ENCODE measurements at places on chromosomes 2 and 18.

DNA sequence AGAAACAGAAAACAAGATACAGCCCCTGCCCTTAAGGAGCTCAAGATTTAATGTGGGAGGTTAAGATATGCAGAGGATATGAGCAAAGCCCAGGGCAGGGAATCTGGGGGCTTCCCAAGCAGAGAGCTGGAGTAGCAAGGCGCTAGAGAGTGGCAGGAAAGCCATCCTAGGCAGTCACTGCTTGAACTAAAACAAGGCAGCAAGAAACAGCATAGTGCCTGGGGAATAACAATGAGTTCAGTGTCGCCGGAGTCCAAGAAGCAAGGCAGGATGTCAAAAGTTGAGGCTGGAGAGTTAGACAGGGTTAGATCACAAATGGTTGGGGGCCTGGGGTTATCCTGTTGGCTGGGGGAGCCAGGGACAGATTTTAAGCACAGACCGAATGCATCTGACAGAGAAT lies 24.6 kb downstream of the CDH2 start:
- no peak for DNase-seq

DNA sequence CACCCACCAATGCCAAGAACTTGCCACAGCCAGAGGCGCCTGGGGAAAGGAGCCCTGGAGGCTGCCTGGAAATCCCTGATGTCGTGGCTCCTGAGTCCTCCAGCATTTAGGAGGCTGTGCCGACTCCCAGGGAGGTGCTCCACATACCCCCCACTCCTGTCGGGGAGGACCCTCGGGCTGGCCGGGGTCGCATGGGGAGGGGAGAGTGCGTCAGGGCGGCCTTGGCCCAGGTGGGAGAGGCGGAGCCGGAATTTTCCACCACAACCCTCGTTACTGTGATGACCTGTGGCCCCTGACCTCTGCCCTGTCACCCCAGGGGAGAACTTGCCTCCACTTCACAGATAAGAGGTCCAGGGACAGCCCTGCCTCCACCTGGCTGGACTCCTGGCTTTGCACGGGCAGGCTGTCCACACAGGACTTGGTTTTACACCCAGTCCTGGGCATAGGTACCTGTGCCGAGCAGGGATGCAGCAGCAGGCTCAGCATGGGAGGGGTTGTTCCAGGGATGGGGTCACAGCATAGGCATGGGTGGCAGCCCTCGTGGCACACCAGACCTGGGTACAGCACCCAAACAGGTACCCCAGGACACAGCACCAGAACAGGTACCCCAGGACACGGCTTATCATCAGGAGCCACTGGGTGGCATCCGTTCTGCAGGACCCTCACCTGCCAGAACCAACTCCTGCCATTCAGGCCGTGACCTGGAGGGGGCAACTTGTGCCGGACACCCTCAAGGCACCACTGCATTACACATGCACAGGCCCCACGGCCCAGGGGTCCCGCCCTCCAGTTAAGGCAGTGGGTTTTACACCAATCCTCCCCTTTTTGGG lies 12.3 kb upstream of the AGXT start:
- no peak for DNase-seq

GRCh38 chr2:218238887-218239286 lies 21.9 kb downstream of the ARPC2 start:
- no peak for DNase-seq

GRCh38 chr2:207156451-207157161 lies 9.1 kb downstream of the KLF7 start:
- DNase-seq: no peak

- peak; percentile 59 for DNase-seq
Observed at GRCh38 chr2:144430722-144431391, 89.1 kb downstream of the ZEB2 start.

GRCh38 chr2:200693836-200694470 lies 108.1 kb downstream of the AOX1 start:
- no peak for DNase-seq

GRCh38 chr18:57785751-57786437 lies 17.2 kb downstream of the ATP8B1 start:
- no peak for DNase-seq

- no peak for DNase-seq
Observed at GRCh38 chr18:7990670-7991069, 423.6 kb downstream of the PTPRM start.

DNA sequence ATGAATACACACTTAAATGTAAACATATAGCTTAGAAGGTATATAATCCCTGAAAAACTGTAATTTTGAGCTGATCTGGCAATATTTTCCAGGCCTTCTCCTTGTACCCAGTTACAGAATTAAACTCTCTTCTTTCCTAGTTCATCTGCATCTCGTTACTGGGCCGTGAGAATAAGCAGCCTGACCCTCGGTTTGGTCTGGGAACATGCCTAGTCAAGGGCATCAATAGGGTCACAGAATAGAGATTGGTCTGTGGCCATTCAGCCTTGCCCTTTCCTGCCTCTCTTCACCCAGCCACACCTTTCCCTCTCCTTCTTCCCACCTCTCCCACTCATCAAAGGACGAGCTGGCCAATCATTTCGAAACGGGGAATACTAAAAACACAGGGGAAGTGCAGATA lies 27.3 kb downstream of the SULT1C2 start:
- no peak for DNase-seq

DNA sequence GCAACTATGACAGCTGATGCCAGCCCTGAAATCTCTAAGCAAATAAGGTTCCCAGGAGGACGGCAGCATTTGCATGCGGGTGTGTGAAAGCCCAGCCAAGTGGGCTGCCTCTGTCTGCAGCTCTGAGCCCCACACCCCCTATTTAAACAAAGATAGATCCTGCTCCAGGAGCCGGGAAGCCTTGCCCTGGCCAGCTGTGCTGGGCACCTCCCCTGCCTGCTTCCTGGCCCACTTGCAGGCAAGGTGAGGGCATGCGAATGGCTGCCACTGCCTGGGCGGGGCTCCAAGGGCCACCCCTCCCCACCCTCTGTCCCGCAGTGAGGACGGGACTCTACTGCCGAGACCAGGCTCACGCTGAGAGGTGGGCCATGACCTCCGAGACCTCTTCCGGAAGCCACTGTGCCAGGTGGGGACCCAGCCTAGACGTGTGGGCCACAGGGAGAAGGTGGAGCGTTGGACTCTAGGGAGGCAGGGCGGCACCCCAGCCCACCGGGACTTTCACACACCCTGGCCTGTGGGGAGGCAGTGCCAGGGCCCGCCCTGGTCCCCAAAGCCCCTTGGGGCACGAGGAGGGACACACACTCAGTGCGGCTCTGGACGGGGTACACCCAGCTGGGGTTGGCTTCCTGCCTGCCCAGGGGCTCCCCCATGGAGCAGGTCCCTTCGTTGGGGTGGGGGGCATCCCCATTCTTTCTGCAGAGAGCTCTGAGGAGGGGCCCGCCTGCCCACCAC lies at the start of gene ANO7:
TSS of gene ANO7 (plus strand) at position 317 of the 732 bp plus-strand sequence. CDS start 1,387 bp downstream, outside the sequence.
- no peak for DNase-seq

DNA sequence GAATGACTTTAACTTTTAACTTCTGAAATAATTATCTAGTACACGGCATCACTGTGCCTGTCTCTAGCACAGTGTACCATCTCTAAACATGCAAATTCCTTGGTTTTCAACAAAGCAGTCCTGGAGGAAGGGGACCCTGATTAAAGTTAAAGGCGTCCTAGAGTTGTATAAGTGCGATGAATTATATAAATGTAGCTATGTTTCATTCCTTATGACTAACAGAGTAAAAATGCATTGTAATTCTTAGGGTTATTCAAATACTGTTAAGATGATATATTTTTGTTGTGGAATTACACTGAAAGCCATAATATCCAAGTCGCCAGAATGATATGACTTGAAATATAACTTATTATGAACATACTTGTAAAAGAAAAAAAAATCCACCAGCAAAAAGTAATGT lies 544.9 kb upstream of the LINC00305 start:
- no peak for DNase-seq

DNA sequence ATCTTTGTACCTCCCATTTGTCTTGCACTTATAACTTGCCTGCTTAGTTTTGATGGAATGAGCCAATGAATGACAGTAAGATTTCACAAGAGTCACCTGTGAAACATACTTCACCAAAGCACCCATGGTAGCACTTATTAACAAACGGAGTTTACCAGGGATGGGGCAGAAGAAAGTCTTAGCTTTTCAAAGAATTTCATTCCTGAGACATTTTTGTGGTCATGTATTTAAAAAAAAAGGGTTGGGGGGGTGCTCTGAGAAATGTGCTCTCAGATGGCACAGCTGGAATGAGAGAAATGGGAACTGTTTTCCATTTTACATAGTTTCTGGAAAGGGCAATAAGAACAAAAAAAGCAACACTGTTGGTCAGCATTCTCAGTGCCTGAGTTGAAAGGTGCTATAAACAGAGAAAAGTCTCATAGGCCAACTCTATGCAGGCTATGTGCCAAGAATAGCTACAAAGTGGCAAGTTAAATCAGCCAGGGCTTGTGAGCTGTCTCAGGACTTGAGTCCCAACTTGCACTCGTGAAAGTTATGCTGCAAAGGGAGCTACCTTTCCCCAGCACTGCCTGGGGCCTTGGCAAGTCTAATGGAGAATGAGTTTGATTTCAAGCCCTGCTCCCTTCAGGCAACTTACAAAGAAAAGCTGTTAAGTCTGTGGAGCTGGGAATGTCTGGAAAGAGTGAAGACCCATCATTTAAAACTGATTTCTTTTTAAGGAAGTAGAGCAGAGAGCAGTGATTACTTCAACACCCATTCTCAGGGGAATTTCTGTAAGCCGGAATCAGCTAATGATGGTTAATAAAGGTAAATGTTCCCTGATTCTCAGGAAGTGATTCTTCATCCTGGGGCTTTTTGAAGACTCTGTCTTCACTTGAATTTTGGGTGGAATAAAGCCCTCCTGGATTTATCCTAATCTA lies 170.6 kb downstream of the SLC8A1 start:
- peak; percentile 69 for DNase-seq

DNA sequence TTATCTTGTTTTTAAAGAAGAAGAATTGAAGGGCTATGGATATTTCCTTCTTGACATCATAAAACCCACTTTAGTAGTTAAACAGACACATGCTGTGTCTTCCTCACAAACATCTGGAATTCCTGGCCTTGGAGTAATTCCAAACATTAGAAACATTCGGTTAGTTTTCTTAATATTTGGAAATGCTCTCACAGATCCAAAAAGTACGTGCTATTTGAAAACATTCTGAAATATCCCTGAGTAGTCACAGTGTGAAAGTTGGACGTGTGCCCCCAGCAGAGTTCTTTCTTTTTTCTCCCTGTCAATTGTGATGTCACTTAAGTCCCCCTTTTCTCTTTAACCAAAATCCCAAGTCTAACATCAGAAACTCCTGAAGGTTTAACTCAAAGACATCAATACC lies 91.3 kb downstream of the ANTXR1 start:
- no peak for DNase-seq

DNA sequence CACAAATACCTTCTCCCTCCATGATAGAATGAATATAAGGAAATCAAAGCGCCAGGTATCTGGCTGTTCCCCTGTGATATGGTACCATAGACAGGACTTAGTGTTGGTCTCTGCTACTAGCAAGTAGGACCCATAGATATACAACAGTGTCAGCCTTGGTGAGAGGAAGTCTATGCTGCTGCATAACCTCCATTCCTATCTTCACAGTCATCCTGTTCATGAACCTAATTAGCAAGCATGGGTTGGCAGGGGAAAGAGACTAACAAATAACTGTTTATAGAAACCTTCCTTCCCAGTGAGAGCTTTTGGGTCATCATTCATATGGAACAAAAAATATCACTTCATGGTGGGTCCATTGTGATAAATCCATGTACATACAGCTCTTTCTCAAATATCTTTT lies 188.9 kb upstream of the FAM98A start:
- DNase-seq: no peak

GRCh38 chr18:37546272-37546537 lies 19.4 kb downstream of the CELF4 start:
- no peak for DNase-seq

- no peak for DNase-seq
Observed at GRCh38 chr2:167177196-167177595, 288.9 kb downstream of the XIRP2 start.

DNA sequence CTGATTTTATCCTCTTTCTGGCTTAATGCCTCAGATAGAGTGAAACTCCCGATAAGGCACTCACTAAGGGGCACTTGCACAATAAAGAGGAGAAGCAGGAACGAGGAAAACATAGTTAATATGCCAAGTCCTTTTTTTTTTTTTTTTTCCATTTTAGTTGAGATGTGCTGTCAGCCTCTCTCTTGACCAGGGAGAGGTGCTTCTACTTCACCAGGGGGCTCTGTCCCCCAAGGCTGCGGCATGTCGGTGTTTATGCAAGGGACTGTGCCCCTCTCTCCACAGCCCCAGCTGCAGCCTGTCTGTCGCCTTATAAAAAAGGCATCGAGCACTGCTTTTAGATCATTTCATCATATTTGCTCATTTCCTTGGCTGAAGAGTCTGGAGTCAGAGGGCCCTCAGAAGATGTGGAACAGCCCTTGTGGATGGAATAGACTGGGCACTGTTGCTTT lies 178.1 kb downstream of the SLC8A1 start:
- DNase-seq: peak; percentile 70

DNA sequence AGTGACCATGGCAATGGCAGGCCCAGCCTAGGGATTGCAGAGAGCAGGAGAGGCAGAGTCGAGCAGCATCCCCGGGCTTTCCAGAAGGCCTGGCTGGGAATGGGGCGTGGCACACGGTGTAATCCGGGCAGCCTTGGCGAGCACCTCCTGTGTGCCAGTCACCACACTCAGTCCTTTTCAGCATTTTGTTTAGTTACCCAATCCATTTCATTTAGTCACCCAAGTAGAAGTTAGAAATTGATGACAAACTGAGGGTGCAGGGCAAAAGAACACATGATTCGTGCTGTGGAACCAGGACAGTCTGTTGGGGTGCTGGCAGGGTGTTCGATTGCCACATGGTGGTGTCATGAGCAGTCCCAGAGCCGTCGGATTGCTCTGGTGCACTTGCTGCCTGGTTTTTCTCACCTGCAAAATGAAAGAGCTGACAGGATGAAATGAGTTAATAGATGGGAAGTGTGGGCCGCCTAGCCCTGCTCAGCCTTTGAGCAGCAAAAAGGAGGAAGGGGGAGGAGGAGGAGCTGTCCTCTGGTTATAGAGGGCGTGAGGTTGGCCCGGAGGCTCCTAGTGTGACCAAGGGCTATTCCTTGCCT lies 299.4 kb downstream of the AGAP1 start:
- DNase-seq: peak; percentile 86

GRCh38 chr2:8822218-8822617 lies 15.2 kb downstream of the KIDINS220 start:
- peak; percentile 34 for DNase-seq

DNA sequence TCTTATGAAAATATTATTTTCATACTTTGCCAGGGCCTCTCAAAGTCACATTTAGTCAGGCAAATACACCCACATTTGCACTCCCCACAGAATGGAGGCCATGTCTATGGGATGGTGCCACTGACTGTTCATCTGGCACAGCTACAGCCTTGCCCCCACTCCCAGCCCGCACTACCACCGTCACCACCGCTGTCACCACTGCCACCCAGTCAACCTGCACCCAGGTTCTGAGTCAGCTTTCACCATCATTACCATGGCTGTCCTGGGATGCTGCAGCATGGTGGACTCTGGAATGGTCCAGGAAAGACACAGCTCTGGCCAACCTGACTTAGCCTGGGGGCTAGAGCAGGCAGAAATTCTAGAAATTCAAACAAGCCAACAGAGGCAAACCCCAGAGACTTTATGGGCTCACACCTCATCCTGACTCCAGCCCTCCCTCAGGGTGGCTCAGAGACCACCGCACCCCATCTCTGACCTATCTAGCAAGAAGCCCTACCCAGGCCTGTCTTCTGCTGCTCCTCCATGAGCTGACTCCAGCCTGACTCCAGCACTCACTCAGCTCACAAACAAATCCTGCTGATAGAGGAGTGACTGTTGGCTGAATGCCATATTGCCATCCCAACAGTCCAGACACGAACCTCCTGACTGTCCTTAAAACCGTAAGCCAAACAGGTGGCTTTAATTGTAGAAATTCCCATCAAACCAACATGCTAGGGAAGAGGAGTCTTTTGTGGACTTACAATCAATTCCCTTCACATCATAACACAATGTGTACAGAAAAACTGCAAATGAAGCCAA lies 28.0 kb downstream of the DNER start:
- no peak for DNase-seq

Measured in cardiac muscle cell (in vitro differentiated cells and primary cell).